ENCODE measurements at places on chromosomes 4 and X.

DNA sequence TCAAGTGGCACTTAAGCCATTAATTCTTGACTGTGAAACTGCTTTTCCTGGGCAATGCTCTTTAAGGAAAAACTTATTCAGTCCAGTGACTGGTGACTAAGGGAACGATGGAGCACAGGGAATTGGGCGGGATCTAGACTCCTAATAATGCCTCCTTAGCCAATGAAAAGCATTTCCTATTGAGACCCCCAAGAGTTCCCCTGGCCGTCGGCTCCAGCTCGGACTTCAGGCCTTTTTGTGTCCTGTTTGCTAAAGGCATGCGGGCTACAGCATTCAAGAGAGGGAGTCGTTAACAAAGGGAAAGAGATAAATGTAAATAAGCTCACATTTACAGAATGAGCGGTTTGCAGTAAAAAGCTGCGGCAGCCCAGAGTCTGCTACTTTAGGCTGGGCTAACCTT lies at the start of gene LPAR4:
LPAR4 (plus strand) TSS at position 232 of the 400 bp plus-strand sequence. CDS start 7,150 bp downstream, outside the sequence.
- peak; percentile 79 for ATAC-seq

GRCh38 chr4:185573651-185574199 lies 38.4 kb upstream of the PDLIM3 start:
- no peak for ATAC-seq

DNA sequence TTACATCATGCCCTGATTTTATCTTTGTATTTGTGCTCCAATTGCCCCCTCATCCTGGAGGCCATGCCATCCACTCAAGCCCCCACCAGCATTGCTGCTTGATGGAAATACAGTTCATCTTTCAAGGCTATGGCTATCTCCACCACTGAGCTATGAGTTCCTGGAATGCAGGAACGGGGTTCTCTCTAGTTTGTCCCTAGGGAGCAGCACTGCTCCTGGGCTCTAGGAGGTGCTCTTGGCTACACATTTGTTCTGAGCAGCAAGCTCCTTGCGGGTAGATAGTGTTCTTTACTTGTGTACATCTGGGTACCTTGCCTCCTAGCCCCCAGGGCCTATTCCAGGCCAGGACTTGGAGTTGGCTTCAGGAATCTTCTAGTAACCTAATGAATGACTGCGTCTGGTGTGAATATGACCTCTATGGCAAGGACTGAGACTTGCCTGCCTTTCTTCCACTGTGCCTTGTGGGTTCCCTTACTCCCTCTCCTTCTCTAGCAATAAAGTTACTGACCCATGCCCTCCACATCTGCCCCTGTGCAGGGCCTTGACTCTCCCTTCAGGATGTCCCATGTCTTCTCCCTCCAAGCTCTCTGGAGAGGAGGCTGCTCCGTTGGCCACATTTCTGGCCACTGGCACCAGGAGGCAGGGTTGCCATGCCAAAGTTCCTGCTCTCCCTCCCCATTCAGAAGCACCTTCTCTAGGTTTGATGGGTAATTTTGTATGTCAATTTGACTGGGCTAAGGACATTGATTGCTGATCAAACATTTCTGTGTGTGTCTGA lies 7.6 kb downstream of the CITED1 start:
- ATAC-seq, result no peak

DNA sequence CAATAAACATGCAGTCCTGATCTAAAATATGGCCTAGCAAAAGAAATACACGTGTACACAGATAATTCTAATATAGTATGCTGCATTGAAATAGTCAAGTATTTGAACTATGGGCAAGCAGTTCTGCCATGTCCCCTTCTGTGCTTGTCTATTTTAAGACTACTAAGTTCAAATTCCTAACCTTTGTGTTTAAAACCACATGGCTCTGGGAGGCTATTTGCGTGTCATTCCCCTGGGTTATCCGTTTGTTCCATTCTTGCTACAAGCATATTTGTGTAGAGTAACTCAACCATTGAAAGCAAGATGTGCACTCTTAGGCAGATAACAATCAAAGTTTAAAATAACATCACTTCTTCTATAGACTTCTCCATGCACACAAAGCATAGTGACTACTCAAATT lies 25.4 kb upstream of the TBC1D1 start:
- no peak for ATAC-seq

DNA sequence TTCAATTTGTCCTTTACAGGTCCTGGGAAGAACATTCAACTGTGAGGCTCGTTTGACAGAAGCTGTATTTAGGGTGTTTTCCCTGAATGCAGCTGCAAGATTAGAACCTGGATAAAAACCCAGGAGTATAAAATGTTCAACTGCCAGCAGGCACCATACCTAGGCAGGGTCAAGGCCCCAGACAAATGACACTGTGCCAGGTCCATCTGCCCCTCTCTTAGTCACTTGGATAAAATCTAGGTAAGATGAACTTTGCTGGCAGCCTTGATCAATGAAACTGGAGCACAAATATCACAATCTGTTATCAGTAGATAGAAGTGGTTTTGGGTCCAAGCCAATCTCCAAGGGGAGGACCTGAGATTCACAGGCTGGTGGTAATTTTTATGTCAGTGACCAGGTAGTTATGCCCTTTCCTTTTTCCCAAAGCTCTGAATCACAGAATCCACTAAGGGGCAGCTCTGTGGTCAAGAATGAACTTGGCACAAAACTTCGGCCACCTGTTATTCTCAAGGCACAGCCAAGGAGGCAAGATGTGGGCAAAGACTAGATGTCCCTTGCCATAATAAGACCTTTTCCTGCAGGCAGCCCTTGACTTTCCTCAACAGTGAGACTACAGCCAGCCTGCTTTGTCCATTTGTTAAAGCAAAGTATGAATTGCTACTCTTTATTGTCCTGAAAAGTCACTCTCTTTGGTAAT lies 501.0 kb downstream of the PPARGC1A start:
- ATAC-seq, result no peak

DNA sequence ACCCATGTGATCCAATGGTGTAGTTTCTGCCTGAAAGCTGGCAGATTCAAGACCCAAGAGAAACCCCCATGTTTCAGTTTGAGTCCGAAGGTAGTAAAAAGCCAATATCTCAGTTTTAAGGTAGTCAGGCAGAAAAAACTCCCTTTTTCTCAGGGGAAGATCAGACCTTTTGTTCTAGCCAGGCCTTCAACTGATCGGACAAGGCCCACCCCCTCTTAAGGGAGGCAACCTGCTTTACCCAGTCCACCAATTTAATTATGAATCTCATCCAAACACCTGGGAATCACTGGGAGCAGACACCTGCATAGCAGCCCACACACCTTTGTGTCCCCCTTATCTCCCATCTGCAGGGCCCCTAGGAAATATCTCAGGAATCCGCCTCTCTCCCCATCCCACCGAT lies 322.0 kb downstream of the STK32B start:
- no peak for ATAC-seq

DNA sequence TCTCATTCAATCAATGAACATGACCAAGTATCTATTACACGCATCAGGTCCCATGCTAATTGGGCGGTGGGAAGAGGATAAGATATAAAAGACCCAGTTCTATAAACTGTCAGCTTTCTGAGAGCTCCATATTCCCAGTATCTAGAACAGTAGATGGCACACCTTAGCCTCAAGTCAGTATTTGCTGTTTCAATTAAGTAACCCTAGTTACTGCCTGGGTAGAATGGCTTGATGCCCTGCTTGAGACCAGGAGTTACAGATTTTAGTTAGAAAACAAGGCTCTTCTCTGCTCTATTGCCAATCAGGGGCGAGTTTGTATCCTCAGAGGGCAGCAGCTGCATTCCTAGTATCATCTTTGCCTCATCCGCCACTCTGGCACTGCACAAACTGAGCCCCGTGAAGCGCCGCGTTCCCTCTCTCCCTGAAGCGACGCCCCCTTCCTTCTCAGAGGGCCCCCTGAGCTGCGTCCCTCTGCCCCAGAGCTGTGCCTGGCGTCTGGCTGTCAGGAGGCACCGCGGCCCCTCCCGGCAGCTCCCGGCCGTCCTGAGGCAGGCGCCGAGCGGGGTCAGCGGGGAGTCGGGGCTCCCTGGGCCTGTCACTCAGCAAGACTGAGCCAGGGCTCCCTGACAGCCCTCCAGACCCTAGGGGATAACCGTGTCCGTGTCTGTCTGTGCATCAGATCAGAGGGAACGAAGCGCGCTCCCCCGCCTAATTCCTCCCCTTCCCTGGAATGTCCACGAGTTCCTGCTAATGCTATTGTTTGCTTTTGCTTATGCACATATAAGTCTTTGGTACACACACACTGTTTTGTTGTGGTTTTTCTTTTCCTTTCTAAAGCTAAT lies 212.4 kb upstream of the TTC29 start:
- ATAC-seq, result peak; percentile 96

DNA sequence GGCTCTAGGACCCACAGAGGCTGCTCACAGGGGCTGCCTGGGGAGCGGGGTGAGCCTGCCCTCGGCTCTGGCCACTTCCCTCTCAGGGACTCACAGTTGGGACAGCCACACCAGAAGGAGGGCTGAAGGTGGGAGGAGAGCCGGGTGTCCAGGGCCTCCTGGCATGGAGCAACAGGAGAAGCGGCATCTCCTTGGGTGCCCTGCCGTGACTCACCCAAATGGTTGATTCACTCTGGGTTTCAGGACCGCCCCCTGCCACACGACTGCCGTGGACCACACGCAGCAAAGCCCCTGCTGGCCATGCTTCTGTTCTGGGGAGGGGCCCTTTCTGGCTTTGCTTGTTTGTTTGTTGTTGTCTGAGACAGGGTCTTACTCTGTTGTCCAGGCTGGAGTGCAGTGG lies 86.0 kb upstream of the AFAP1 start:
- ATAC-seq, result no peak

- no peak for ATAC-seq
Measured at GRCh38 chrX:128929271-128930057, 593.8 kb downstream of the SMARCA1 start.

- no peak for ATAC-seq
Measured at GRCh38 chr4:84385203-84385602, 113.9 kb downstream of the NKX6-1 start.

- no peak for ATAC-seq
Measured at GRCh38 chr4:182886205-182886604, 31.0 kb downstream of the DCTD start.

DNA sequence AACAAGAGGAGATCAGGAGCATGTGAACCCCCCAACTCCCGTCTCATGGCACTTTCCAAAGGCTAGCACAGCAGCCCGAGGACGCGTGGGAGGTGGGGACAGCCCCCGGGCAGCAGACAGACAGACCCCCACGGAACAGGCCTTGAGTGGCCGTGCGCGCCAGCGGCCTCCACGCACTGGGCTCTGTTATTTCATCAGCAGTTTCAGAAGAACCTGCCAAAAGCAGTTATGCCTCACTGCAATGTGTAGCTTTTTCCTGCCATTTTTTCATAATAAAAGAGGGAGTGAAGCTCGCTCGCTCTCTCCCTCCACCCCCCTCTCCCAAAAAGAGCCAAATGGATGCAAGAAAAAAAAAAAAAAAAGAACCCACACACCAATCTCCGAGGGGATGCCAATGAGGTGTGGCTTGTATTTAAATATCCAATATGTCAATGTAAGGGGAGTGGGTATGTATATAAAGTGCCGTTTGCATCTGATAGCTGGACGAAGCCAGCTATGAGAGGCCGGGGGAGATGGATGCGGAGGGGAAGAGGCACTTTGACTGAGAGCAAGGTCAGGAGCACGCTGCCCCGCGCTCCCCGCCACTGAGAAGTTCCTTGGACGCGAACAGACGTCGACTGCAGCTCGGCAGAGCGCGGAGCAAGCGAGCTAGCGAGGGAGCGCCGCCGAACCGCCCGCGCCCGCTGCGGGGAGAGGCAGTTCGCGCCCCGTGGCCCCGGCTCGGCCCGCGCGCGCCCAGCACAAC lies at the start of gene FGF16:
FGF16 (plus strand) TSS at position 482 of the 745 bp plus-strand sequence. CDS start 286 bp downstream, outside the sequence.
- ATAC-seq, result peak; percentile 77

DNA sequence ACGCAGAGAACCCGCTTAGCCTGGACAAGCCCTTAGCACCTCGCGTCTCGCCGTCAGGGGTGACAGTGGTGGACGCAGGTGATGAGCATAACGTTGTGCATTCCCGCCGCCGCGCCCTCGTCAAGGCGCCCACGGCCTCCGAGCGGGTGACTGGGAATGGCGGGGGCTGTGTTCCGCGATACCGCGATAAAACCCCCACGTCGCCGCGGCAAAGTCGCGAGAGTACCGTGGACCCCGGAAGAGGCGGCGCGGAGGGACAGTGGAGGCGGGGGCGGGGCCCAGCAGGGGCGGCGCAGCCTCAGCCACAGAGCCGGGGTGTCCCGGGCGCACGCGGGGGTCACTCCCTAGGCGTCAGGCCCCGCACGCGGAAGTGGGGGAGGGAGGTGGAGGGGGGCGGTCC lies 53.8 kb downstream of the ZFYVE28 start:
- ATAC-seq, result no peak

DNA sequence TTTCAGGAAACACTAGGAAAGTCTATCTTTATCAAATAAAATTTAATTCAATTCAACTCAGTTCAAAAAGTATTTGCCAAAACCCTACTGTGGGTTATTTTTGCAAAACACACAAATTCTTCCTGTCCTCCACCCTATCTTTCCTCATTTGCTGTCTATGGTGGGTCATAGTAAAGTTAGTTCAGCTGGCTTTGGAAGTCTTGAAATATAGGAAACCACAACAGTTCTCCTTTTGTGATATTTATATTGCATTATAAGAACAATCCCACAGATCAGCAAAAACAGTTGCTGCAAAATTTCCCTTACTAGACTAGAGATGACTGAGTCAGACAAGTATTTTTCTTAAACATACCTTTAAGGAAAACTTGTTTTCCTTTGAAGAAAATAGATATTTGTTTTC lies 22.2 kb downstream of the CYBB start:
- no peak for ATAC-seq

GRCh38 chr4:35315419-35315818 lies 928.9 kb downstream of the ARAP2 start:
- ATAC-seq, result no peak

DNA sequence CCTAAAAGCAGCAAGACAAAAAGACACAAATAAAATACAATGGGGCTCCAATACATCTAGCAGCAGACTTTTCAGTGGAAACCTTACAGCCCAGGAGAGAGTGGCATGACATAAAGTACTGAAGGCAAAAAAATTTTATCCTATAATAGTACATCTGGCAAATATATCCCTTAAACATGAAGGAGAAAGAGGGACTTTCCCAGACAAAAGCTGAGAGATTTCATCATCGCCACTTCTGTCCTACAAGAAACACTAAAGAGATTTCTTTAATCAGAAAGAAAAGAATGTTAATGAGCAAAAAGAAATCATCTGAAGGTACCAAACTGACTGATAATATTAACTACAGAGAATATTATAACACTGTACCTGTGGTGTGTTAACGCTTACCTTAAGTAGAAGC lies 86.4 kb downstream of the ANKRD17 start:
- ATAC-seq, result no peak
